PC-3 (cell line): ENCODE measurements at places on chromosomes 2 and 18. TPM values are rescaled to one million over a fixed set of nuclear protein-coding genes. Genes with fewer than 3 reads are reported as not detected.

DNA sequence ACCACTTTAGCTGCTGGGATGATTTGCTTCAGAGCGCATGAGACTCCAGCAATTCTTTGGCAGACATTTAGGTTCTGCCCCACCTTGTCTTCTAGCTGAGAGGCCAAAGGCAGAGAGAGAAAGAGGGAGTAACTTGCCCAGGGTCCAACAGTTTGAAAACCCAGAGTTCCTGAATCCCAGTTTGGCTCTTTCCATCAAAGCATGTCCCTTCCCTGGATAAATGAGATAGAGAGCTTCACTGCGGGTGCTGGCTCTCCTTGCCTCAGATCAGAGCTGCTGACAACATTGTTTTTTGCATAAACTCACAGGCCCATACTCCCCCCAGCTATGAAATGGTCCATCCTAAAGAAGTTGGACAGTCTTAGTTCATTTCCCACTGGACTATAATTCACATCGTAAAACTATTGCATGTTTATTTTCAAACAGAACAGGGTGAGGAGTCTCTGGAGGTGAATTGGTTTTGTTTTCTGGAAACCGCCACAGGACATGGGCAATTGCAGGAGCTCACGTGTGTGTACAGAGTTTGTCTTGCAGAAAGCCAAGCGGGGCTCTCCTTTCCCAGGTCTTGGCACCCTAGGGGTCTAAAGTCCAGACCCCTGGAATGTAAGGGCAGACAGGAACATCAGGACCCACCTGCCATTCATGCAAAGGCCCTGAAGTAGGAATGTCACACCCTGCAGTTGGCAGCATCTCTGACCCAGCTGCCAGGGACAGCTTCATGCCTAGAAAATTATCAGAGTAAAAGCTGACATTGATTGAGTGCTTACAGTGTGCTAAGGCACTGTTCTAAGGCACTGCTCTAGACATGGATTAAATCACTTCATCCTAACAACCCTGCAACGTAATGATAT, 25.0 kb upstream of the SLC14A2 start:
- peak; percentile 1 for DNase-seq

DNA sequence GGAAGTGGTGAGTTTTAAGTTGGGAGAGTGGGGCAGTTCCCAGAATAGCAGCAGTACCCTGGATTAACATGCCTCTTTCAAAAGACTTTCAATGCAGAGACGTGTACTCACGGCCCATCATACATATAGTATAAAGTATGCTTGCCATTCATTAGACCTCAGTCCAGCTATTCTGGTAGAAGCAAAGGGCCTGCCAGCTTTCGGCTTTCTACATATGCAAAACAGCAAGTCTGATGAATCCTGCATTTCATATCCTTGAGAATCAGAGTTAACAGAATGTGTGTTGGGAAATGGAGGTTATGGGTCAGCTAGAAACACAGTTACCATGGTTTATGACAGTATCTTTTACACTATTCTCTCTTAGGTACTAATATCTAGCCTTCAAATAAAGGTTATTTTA, 27.5 kb downstream of the SATB2 start:
- DNase-seq, result no peak

- DNase-seq, result no peak
Measured at GRCh38 chr18:35822413-35822812, 150.1 kb upstream of the RMP24 start.

DNA sequence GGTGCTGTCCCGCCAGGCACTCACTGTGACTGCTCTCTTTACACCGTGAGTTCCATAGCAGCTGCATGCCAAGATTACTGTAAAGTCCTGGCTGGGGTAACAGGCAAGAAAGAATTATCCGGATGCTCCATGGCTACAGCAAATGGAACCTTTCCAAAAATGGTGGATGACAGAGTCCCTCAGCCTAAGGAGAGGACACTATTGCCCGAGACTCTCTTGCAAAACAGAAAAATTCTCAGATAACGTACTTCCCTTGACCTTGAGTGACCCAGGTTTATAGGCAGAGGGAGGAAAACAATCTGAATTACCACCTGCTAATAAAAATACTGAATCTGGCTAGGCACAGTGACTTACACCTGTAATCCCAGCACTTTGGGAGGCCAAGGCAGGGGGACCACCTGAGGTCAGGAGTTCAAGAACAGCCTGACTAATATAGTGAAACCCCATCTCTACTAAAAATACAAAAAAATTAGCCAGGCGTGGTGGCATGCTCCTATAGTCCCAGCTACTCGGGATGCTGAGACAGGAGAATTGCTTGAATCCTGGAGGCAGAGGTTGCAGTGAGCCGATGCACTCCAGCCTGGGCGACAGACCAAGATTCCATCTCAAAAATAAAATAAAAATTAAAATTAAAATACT, 4.5 kb downstream of the CYS1 start:
- DNase-seq, result no peak

DNA sequence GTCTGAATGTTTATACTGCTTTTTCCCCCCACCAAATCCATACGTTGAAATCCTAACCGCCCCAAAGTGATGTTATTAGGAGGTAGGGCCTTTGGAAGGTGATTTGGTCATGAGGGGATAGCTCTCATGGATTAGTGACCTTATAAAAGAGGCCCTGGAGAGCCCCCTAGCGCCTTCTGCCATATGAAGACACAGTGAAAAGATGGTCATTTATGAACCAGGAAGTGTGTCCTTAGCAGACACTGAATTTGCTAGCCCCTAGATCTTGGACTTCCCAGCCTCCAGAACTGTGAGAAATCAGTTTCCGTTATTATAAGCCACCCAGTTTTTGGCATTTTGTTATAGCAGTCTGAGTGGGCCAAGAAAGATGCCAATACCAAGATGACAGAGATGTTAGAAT, 7.2 kb upstream of the TSN start:
- peak; percentile 50 for DNase-seq

The KYNU gene
- 1.1 and 2.3 TPM in 2 replicates for total RNA-seq
